A172 (cell line): ENCODE measurements at places on chromosomes 11 and 22. TPM values are rescaled to one million over a fixed set of nuclear protein-coding genes. Genes with fewer than 3 reads are reported as not detected.
A peak's percentile ranks its signal among the peaks of the same experiment; 100 is the strongest.

GRCh38 chr22:26264162-26264561 is 94.9 kb downstream of the SEZ6L start:
- no peak for DNase-seq

DNA sequence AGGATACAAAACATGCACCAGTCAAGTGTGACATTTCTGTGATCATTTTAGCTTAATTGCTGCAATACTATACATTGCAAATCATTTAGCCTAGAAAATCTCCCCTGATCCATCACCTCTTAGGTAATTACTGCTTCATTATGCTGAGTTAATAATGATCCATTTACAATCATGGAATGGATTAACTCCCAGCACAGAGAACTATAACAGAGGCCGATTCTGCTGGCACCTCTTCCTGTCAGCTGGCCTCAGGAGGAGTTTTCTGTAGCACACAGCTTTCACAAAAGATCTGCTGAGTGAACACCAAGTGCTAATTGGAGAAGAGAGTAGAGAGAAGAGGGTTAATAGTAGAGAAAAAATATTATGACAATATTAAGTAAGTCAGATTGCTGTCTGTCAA is 591.8 kb upstream of the KIRREL3 start:
- DNase-seq: no peak

- peak; percentile 70 for DNase-seq
Measured at GRCh38 chr11:119144825-119145486, 3.9 kb upstream of the ABCG4 start.

MS4A13 gene
- 2.3 TPM in 1 of 2 replicates, not detected in the other for total RNA-seq

GLYAT gene
- not detected in 2 replicates for total RNA-seq

DNA sequence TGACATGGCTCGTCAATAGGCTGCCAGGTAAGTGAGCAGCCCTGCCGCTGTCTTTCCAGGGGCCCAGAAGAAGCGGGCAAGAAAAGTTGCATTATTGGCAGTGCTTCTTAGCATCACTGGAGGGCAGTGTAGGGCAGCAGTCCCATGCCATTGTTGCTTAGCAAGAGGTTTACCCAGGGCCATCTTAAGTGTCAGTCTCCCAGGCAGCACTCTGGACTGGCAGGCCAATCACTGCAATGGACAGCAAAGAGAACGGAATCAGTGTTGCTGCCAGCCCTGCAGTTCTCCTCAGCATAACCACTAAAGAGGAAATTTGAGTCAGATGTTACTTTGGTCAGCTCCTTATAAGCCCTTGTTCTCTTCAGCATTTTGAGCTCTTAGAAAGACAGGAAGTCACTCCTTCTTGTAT is 13.4 kb upstream of the GRK2 start:
- DNase-seq: peak; percentile 25

DNA sequence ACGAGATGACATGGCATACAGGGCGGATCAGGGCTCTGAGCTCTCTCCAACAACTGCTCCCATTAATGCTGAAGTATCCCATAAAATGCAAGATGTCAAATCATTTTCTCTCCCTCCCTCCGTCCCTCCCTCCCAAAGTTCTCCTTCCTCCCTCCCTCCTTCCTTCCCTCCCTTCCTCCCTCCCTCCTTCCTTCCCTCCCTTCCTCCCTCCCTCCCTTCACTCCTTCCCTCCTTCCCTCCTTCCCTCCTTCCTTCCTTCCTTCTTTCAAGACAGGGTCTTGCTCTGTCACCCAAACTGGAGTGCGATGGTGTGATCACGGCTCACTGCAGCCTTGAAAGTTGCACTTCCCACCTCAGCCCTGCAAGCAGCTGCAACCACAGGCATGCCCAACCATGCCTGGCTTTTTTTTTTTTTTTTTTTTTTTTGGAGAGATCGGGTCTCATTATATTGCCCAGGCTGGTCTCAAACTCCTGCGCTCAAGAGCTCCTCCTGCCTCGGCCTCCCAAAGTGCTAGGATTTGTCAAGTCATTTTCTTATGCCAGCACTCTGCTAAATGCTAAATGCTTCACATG is 38.2 kb downstream of the TXN2 start:
- DNase-seq: no peak
